ENCODE measurements at places on chromosomes 12 and 14.

- peak; percentile 69 for DNase-seq
Observed at GRCh38 chr12:32535288-32535999, 136.1 kb downstream of the FGD4 start.

GRCh38 chr14:64987438-64987767 lies 708 bp downstream of the FNTB start:
- DNase-seq, result no peak

- DNase-seq, result no peak
Observed at GRCh38 chr14:29861996-29862395, 65.7 kb downstream of the PRKD1 start.

GRCh38 chr12:39297891-39298290 lies 145.0 kb downstream of the KIF21A start:
- no peak for DNase-seq

DNA sequence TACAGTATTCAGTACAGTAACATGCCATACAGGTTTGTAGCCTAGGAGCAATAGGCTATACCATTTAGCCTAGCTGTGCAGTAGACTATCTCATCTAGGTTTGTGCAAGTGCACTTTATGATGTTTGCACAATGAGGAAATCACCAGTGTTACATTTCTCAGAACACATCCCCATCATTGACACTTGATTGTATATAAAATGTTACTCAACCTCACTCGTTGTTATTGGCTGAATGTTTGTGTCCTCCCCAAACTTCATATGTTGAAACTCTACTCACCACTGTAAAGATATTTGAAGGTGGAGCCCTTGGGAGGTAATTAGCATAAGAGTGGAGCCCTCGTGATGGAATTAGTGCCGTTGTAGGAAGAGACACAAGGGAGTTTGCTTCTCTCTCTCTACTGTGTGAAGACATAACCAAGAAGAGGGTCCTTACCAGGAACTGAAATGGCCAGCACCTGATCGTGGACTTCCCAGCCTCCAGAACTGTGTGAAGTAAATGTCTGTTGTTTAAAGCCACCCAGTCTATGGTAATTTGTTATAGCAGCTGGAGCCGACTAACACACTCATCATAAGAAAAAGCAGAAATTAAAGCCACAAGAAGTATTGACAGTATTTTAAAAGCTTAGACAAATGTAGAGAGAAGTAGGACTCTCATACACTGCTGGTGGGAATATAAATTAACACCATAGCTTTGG lies 3.2 kb upstream of the MED13L start:
- no peak for DNase-seq
